Cortex of kidney (tissue), 1 donor: ENCODE measurements at places on chromosomes 7 and 10.

DNA sequence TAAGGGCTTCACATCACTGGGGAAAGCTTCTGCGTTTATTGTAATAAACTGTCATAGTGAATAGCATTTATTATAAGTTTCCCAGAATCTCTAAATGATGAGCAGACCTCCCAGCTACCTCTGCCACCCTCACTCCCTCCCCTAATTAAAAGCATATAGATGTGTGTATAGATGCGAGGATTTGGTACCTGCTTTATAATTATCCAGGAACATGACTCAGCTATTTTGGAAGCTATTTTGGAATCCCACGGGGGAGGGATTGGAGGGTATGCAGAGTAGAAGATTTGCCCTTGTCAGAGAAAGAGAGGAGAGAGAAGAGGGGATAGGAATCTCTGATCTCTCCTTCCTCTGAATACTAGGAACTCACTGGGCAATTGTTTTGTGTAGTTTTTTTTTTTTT is 455.3 kb downstream of the ADRA2A start:
- no peak for DNase-seq

DNA sequence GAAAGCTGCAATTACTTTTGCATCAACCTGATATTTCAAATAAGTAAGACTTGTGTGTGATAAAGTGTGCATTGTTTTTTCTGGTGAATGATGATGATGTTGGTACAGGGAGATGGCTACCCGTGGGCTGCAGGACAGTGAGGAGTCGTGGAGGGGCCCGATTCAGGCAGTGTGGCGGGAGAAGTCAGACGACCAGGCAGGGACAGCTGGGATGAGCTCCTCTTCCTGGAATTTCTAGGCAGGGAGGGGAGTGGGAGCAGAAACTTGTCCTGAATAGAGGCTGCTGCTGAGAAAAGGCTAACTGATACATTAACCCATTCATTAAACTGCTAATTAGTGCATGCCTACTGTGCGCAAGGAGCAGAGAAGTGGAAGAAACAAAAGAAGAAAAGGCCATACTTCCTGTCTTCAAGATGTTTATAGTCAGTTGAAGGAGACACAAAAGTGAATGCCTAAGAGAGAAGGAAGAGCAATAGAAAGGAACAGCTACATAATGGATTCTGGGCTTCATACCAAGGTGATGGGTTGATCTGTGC is 9.3 kb upstream of the GATAD1 start:
- no peak for DNase-seq

DNA sequence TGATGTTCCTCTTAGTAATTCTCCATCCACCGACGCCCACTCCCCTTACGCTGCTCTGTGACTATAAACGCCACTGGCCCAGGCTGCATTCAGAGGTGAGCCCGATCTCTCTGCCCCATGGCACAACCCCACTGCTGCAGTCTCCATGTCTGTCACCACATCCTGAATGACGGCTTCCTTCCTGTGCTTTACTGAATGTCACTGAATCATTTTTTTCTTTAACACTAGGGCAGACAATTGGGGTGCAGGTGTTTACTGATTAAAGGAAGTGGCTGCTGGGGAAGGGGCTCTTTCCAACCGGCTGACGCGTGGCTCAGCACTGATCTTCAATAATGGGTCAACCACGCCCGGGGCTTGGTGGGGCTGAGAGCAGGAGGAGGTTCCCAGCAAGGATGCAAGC is 208.3 kb downstream of the USP6NL start:
- DNase-seq, result no peak

DNA sequence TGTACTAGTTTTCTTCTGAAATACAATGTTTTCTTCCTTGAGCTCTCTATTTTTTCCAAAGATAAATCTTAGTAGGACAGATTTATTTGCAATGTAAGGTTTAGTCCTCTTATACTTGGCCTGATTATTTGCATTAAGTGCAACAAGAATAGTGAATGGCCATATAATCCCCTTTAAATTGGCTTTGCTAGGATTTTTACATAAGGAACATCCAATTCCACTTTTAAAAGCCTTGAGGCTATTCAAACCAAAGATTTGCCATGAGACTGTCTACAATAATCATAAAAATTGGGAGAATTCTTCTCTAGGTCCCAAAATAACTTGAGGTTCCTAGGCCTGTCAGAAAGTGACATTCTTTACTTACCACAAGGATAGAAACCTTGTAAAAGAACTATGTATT is 128.6 kb upstream of the THSD7A start:
- no peak for DNase-seq

DNA sequence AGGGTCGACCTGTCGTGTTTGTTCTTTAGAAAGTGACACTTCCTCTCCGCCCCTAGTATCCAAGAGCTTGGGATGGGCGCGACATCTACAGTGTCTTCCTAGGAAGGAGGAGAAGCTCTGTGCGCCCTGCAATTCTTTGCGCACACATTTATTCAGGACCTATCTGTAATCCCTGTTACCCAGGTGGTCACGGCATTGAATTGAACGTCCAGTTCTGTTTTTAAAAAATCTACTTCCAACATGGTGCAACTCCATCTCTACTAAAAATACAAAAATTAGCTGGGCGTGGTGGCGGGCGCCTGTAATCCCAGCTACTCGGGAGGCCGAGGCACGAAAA is 606 bp upstream of the LAMB1 start:
- DNase-seq, result no peak

DNA sequence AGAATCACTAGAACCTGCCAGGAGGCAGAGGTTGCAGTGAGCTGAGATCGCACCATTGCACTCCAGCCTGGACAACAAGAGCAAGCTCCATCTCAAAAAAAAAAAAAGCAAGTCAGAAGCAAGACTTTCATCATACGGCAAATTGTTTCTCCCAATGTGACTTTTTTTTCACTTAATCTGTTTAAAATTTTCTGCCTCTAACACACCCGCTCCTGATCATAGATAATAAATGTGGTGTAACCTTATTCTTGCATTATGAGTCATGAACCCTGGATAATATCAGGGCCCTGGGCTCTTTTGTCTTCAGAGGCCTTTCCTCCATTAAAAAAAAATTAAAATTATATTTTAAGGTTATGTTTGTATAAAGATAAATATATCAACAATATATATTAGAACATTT is 111.4 kb upstream of the JCAD start:
- no peak for DNase-seq

DNA sequence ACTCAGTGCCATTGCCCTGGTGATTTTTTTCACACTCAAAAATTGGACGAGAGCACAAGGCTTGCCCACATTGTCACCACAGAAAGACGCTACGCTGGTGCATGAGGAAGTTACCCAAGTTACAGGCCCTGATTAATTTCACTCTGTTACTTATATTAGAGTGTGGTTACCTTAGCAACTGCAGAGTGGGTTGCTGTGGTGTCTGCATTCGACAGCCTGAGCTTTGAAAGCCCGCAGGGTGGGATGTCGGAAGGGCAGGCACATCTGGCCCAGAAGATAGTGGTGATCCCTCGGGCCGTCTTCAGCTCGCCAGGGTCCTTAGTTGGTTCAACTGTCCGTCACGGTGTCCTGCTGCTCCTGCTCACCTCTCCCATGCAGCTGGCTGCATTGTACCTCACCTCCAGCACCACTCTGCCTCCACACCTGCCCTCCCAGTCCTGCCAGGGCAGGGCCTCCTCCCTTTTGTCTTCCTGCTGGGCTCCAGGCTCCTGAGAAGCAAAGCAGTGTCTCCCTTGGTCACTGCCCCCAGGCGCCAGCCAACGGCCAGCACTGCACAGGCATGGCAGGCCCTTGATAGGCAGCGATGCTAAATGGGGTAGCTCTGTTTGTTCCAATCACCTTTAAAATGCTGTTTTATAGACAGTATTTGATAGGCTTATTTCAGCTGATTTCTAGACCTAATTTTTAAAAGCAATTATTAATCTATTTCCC is 167.2 kb downstream of the EBF3 start:
- no peak for DNase-seq

DNA sequence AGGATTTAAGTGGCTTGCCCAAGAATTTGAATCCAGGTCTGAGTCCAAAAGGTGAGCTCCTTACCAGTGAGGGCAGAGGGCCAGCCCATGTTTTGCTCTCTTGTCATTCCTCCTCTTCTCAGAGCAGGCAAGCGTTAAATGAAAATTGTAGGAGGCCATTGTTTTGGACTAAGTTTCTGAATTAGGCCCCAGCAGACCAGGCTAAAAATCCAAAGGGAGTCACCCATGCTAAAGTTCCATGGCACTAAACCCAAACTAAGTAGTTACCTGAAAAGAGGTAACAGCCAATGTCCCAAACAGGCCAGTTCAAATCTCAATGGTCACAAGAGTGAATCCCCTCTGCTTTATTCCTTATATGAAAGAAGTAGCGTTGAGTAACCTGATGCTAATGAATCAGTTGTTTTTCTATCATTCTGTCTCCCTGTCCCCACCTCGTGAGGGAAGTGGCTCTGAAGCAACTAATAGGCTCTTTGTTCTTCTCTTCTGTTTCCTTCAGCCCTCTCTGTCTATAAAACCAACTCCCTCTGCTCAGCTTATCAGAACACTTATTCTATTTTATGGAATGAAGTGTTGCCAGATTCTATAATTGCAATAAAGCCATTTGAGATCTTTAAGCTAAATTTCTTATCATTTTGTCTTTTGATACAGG is 17.5 kb upstream of the CDH23 start:
- DNase-seq, result no peak

GRCh38 chr7:42763137-42763551 is 148.7 kb downstream of the C7orf25 start:
- DNase-seq, result no peak

- DNase-seq, result no peak
These were observed 14.5 kb upstream of the PYROXD2 start for GRCh38 chr10:98429320-98430072.

DNA sequence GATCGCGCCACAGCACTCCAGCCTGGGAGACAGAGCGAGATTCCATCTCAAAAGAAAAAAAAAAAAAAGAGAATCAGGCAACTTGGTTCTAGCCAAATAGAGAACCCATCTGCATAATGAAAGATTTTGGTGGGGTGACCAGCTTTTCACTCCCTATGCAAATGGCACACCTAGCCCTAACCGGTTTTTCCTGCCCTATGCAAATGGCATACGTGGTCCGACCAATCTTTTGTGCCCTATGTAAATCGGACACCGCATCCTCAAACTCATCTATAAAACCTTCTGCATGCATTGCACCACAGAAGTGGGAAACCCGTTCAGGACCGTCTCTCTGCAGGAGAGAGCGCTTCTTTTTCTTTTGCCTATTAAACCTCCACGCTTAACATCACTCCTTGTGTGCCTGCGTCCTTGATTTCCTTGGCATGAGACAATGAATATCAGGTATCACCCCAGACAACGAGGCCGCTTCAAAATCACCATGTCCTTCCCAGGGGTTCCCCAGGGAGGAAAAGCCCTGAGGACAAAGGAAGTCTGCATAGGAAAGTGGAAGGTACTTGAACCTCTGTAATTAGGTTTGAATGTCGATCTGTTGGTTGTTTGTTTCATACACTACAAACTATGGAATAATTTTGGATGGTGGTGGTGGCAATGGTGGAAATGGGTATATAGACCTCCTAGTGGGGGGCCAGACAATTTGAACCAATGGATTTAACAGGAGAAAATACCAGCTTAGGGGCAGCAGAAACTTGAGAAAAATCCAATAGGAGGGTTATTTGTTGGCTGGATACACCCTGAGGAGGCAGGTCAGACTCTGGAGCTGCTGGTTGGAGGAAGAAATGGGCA is 396.2 kb downstream of the TYW1 start:
- DNase-seq, result no peak

DNA sequence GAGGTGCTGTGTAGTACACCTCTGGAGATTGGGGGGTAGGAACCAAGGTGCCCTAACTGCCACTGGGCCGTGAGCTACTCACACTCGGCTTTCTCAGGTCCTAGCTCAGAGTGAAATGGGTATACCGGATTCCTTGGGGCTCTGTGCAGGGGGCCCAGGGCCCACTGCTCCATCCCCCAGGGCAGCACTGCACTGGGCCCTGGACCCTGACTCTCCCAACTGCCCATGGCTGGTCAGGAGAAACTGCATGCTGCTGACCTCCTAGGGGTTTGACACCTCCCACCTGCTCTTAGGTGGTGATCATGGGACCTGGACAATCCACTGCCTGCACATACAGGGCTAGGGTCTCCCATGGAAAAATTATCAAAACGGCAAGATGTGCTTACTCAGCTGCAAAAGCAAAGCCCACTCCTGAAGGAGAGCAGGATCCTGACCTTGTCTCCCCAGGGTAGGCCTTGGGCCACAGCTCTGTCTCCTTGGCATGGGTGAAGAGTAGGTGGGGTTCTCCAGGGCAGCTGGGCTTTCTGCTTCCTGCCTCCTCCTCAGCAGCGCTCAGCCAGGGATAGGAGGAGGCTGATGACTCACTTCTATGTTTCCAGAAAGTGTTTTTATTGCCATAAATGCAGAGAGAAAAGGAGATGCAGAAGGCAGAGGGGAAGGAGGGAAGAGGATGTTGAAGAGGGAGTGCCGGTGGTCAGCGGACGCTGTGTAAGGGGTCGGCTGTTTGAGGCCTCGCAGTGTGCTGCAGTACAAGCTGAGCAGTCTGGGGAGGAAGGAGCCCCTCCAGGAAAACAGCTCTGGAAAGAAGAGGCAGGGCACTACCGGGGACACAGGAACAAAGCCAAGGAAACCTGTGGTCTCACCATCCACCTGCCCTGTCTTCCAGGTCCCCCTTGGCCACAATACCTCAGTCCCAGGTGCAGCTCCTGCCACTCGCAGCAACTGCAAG is 107.8 kb downstream of the ARHGAP22 start:
- no peak for DNase-seq

GRCh38 chr7:13988065-13988464 is 1.4 kb downstream of the ETV1 start:
- no peak for DNase-seq

DNA sequence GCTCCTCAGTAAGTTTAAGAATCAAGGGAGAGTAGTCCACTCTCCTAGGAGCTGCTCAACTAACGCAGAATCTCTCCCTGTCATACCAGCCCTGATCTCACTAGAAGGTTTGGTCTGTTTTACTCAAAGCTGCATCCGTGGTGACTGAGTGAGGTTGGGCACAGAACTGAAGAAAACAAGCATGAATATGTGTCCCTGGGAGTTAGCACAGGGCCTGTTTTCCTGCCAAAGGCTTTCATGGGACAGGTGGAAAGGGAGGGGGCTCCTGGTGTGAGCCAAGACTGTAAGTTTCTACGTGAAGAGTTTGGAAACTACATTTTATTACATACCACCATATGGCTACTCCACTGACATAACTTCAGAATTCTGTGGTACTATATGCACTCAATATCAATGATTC is 705.9 kb downstream of the MAGI2 start:
- DNase-seq, result no peak

GRCh38 chr10:31033147-31033546 is 1.5 kb upstream of the ZNF438 start:
- DNase-seq, result no peak

DNA sequence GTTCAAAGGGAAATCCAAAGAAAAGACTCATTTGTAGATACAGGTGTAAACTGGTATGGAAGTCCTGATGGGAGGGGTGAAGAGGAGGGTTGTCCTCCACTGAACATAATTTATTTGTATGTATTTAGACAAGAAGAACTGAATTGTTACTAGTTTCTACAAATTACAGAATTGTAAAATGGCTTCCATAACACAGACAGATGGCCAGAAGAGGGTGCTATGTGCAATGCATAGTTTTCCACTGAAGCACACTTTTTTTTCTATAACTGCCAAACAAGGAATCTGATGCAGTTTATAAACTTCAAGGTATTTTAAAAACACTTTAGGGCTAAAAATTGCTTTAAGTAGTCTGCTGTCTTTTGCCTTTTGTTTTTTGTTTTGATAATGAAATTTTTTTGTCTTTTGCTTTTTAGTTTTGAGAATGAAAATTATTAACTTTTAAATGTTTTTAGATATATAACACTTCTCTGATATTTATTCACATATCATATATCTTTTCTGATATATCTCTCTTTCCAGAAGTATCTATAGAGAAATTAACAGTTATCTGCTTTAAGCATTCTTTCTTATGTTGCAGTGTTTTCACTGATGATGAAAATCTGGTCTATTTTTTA is 58.5 kb downstream of the PHYHIPL start:
- DNase-seq, result no peak
